ENCODE measurements at places on chromosomes 16 and 17.

GRCh38 chr17:70896843-70897242 lies 727.5 kb downstream of the KCNJ2 start:
- DNase-seq: no peak

- no peak for DNase-seq
These were observed 342.5 kb downstream of the MAF start for GRCh38 chr16:79257953-79258490.

GRCh38 chr17:75684249-75684648 lies 17.1 kb downstream of the SAP30BP start:
- no peak for DNase-seq

- no peak for DNase-seq
These were observed 1.7 kb upstream of the CHAD start for GRCh38 chr17:50470426-50470825.

DNA sequence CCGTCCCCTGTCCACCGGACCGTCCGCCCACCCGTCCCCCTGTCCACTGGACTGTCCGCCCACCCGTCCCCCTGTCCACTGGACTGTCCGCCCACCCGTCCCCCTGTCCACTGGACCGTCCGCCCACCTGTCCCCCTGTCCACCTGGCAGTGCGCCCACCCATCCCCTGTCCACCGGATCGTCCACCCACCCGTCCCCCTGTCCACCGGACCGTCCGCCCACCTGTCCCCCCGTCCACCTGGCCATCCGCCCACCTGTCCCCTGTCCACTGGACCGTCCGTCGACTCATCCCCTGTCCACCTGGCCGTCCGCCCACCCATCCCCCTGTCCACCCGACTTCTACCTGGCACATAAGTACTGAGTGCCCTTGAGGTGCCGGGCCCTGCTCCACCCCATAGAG lies 76.6 kb downstream of the LMF1 start:
- DNase-seq: no peak

- no peak for DNase-seq
These were observed 486.4 kb upstream of the SOX9 start for GRCh38 chr17:71634376-71634775.

DNA sequence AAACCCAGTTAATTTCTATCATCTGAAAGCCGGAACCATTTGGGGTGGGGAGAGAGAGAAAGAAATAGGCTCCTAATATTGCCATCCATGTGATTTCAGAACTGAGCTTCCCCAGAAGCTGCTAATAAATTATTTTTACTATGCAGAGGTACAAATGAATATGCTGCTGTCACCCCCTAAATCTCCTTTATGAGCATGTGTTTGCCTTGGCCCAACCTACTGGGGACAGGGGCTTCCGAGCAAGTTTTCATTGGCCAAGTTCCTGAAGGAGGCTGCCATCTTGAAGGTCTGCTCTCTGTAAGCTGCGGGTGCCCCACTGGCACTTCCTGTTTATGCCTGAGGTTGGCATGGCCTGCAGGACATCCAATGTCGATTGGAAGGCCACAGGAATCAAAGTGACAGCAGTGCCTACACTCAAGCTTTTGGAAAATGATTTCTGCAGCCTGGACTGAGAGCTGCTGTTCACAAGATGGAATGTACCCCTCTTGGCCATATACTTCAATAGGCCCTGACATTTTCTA lies 194.7 kb downstream of the XYLT1 start:
- DNase-seq: no peak

DNA sequence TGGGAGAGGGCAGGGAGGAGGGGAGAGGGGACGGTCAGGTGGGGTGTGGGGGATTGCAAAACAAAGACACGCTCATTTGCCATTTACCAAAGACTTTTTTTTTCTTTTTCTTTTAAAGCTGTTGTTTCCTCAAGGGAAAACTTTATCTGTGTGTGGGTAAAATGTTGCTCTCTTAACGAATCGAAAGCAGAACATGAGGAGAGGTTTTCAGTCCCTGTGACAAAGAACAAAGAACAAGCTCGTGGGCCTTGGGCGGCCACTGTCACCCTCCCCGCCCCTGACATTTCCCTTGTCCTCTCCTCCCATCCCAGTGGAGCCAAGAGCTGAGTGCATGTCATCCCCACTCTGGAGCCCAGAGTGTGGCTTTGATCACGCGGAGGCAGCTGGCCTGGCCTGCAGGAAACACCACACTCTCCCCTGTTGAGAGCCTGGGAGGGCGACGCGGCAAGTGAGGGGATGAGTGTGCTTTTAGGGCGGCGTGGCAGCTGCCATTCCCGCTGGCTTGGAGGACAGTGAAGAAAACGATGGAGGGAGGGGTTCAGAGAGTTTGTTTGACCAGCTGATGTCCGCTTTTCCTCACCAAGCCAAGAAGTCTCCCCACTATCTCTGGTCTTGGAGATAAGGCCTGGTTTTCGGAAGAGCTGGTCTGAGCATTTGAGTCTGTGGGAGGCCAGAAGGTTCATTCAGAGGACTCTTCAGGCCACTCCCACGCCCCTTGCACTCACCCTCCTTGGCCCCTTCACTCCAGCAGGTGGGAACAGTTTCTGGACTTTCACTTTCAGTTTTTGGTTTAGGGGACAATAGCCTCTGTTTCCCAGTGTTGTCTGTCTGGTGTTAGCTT lies 11.4 kb downstream of the CCR7 start:
- DNase-seq: peak; percentile 18

DNA sequence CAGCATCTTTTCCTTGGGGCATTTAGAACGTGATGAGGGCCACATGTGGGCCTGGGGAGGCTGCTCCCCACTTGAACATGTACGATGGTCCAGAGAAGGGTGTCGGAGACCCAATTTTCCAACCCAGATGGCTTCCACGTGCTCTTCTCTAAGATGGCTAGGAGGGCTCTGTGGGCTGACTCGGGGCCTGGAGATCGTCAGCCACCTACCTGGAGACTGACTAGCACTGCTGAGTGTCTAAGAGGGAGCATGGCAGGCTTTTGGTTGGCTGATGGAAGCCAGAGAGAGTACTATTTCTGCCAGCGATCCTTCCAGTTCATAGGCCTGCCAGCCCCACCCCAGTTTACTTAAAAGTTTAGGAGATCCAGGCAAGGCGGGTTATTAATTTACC lies 60.2 kb upstream of the CLEC18A start:
- no peak for DNase-seq

GRCh38 chr17:3924512-3925350 lies 8.5 kb upstream of the P2RX1 start:
- no peak for DNase-seq

DNA sequence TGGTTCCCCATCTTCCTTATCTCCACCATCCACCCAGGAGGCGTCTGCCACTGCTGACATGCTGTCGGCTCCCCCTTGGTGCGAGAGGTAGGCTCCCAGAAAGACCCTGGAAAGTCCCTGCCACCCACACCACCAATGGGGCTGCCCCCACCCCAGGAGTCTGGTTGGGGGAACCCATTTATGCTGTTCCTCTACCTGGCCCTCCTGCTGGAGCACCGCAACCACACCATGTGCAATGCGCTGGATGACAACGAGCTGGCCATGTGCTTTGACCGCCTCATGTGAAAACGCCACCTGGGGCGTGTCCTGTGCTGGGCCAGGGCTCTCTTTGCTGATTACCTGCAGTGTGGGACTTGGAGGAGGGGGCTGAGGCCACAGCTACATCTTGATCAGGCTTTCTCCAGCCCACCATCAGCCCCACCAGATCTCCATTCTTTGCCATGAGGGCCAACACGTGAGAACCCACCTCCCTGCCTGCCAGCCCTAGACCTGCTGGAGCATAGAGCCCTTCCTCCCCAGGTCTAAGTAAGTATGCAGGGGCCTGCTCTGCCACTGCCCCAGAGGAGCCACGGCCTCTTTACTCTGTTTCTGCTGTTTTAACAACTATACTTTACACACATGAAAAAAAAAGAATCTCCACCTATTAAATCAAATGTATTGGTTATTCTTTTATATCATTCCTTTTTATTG lies 7.9 kb upstream of the ALDH3A1 start:
- DNase-seq: no peak

DNA sequence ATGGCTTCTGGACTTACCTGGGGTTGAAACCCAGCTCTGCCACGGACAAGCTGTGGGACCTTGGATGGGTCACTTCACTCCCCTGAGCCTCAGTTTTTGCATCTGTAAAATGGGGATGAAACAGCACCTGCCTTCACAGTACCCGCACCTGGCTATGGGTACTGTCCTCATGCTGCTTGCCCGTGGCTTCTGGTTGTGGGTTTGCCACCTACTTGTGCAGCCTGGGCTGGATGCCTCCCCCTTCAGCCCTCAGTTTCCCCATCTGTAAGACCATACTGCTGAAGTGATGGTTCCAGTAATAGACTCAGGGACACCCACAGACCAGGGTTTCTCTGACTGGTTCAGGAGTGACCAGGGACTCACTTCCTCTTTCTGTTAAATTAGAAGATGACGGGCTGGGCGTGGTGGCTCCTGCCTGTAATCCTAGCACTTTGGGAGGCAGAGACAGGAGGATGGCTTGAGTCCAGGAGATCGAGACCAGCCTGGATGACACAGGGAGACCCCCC lies 9.4 kb downstream of the GLIS2 start:
- DNase-seq: no peak

- DNase-seq: no peak
These were observed 231.4 kb downstream of the SNX29 start for GRCh38 chr16:12207939-12208338.

DNA sequence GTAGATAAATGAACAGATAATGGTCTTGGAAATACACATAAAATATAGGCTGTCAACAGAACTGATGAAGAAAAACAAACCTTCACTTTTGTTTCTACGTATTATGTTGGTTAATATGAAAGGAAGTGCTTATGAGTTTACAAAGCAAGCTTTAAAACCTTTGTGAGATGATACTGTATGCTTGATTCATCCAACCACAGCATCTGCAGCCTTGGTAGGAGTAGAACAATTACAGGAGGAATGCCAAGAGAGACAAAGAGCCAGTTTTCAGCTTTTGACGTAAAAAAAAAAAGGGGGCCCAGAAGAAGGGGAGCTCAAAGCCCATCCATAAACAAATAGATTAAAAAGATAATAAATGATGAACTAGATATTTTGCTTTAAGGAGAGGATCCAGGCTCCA lies 13.3 kb downstream of the FAM20A start:
- no peak for DNase-seq

GRCh38 chr17:1559047-1560043 lies 3.2 kb downstream of the PITPNA start:
- no peak for DNase-seq

GRCh38 chr17:16940116-16940881 lies 31.6 kb downstream of the TNFRSF13B start:
- no peak for DNase-seq

DNA sequence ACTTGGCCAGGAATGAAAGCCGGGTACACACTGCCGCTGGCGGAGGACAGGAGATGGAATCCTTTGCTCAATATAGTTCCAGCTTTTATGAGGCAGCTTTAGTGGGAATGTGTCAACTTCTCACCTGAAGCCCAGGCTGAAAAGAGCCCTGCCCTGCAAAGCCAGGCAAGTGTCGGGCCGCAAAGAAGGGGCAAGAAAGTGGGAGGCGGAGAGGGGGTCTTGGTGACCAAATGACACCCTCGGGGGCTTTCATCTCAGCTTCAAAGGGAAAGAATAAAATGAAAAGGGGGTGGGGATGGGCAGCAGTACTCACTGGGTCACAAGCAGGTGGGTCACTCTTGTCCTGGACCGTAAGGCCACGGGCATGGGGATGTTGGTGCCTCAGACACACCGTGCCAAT lies 62.9 kb downstream of the C16orf95 start:
- no peak for DNase-seq

DNA sequence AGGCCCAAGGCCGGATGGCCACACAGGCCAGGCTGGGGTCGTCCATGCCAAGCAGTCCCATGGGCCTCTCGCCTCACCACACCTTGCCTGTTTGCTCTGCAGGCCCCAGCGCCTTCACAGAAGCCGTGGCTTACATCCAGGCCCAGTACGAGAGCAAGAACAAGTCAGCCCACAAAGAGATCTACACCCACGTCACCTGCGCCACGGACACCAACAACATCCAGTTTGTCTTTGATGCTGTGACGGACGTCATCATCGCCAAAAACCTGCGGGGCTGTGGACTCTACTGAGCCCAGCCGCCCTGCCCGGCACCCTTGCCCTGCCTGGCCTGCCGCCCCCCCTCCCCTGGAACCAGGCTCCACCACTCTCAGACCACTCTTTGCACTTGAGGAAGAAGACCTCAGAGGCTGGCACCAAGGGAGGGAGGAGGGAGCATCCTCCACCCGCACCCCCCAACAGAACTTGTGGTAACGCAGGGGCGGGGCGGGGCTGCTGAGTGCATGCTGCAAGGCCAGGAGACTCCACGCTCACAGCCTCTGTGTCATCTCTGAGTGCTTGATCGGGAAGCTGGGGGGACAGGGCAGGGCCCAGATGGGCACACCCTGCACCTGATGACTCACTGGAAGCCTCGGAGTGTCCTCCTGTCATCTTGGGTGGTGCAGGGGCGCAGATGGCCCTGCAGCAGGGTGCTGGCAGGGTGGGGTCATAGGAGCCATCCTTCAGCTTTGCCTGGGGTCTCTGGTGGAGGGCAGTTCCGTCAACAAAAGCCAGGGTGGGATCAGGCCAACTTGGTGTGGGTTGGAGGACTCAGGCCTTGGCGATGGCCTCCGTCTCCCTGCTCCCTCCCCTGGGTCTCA lies 81.5 kb downstream of the AMFR start:
- DNase-seq: no peak

DNA sequence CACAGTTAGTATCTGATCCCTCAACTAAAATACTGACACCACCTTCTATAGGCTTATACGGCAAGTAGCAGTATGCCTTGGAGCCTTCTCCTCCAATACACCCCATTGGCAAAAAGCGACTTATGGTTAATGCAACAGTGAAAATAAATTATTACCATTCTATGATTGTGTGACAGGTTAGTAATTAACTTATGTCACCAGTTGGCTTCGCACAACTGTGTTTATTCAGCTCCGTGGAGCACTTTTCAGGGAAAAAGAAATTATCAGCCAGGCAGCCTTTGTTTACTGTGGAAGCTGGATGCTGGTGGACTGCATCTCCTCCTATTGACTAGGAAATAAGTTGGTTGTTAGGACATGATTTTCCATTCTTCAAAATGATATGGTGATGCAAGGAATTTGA lies 833.8 kb upstream of the RBFOX1 start:
- DNase-seq: no peak

DNA sequence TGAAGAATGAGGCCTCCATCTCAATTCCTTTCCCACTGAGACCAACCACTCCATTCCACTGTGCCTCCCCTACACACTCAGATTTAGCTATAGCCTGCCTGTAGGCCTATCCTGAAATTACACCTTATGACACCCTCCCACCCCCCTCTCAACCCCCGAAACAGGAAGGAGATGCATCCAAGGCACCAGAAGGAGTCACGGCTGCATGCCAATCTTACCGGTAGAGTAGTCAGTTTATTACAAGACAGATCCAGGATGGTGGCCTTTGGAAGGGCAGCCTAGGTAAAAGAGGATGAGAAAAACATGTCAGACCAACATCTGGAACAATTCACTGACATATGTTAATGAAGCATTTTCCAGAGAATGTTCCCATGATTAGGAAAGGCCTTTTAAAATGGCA lies 2.6 kb downstream of the LRRC59 start:
- DNase-seq: no peak

GRCh38 chr17:65811043-65811442 lies 249.6 kb upstream of the AXIN2 start:
- no peak for DNase-seq

GRCh38 chr17:33071656-33072055 lies 80.0 kb downstream of the SPACA3 start:
- no peak for DNase-seq

- no peak for DNase-seq
These were observed 26.0 kb downstream of the KANSL1 start for GRCh38 chr17:46167267-46167666.

All from activated T-helper 2 cell treated with anti-CD3 and anti-CD28 coated beads, Interferon-gamma antibody, Interleukin-2, Interleukin-4, amounts not matched to agents 10 μg/mL and 5 μg/mL and 100 μg/mL, durations not matched to agents 14 hours and 24 hours and 36 hours (primary cell).